ENCODE measurements at places on chromosomes 2 and 18.

DNA sequence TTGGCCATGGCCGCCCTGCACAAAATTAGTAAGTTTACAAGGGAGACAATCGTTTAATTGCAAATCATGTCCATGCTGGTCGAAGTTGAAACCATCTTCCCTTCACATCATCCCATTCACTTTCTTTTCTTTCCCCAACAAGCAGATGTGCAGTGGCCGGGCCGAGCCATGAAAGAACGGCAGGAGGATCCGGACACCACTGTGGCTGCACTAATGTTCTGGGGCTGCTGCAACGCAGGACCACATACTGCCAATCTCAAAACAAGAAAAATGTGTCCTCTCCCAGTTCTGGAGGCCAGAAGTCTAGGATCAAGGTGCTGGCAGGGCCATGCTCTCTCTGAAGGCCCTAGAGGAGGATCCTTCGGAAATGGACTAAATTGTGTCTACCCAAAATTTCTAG, 227.4 kb upstream of the MYT1L start:
- no peak for DNase-seq

- DNase-seq: no peak
These were observed 40.9 kb downstream of the SCN9A start for GRCh38 chr2:166334805-166335204.

- DNase-seq: no peak
These were observed 143.9 kb upstream of the CREB1 start for GRCh38 chr2:207385903-207386302.

GRCh38 chr2:204282081-204282480, 263.2 kb upstream of the PARD3B start:
- no peak for DNase-seq

GRCh38 chr18:23964282-23965238, 50.0 kb upstream of the TTC39C start:
- DNase-seq: no peak

DNA sequence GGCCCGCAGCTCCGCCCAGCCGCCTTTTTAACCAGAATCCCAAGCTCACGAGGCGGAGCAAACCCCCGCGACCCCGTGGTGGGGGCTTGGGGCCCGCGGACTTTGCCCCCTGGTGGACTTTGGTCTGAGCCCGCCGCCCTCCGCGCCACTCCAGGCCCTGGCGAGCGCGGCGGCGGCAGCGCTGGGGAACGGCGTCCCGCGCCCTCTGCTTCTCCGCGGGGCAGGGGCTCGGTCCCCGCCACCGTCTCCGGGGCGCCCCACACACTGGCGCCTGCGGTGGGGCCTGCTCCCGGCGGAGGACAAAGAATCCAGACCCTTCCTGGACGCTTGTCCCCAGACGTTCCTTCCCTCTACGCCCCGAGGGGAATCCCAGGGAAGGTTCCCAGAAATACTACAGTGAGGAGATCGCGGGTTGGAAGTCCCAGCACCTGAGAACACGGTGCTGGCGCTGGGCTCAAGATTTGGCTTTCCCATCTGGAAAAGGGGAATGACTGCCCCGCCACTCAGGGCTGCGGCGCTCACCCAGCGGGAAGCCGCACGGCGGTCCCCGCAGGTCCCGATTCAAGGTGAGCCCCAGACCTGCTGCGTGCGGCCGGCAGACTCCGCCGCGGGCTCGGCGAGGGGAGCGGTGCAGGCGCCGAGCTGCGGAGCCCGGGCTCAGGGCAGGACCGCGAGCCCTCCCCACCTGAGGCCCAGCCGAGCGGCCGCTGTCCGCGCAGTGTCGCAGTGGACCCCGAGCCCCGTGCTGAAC, at the start of gene HAAO:
Gene HAAO (minus strand): TSS at position 1 of the 751 bp plus-strand sequence. CDS start 47 bp downstream, outside the sequence.
- no peak for DNase-seq

DNA sequence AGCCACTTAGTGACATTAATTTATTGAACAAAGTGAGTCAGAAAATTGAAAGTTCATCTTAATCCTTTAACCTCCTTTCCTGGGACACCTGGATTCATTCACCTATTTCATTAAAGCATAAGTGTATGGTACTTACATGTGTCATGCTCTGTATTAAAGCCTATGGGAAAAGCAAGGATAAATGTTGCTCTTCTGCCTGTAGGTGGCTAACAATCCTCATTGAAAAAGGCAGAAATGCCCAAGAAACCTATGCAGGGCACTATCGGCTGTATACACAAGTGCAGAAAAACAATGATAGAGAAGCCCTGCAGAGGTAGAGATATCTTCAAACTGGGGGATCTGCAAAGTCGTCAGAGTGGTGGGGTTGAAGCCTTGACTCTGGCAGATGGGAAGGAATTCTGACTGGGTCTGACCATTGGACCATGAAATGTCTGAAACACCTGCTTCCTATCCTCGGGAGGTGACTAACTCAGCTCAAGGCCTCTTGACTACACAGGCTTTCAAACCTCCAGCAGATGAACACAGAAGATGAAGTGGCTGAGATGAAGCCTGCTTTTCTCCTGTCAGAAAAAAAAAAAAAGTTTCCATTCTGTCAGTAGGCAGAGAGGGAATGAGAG, 83.1 kb downstream of the DCC start:
- no peak for DNase-seq

GRCh38 chr2:133360882-133361281, 207.4 kb downstream of the NCKAP5 start:
- DNase-seq: no peak

- DNase-seq: no peak
These were observed 224.0 kb upstream of the KCNH7 start for GRCh38 chr2:163062524-163062923.

GRCh38 chr2:233189025-233189424, 62.4 kb upstream of the ATG16L1 start:
- DNase-seq: no peak

DNA sequence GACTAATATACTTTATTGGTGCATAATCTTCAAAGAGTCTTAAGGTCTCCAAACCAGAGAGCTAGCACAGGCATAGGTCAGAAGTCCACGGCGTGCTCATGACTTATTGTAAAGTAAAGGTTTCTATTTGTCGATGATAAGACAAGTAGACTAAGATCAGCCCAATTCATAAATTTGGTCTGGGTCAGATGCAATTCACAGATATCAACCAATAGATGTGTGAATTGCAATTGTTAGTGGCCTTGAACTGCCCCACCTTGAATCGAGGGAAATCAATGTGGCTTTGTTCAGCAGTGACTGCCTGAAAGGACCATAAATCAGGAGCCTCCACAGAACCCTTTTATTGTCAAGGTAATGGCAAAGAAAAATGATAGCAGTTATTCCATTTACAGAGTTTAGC, 39.1 kb upstream of the CPS1 start:
- no peak for DNase-seq

DNA sequence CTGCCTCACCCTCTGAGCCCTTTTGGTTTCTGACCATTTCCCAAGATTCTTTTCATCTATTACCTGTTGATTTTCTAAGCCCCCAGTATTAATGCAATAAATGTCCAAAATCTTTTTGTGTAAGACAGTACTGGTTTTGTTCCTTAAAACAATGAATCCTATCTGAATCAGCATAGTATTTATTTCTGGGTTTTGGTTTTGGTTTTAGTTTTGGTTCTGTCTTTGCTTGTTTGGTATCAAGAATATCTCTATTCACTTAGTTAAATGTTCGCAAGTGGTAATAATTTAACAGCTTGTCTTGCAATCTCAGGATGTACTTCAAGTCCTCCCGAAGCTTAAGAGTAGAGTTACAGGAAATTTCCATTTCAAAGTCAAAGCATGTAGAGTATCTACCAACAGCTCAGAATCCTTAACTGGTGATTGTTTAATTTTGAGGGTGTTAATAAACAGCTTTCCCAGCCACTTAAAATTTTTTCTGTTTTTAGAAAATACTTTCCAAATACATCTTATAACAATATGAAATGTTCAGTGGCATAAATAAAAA, 67.7 kb upstream of the NEDD4L start:
- no peak for DNase-seq

DNA sequence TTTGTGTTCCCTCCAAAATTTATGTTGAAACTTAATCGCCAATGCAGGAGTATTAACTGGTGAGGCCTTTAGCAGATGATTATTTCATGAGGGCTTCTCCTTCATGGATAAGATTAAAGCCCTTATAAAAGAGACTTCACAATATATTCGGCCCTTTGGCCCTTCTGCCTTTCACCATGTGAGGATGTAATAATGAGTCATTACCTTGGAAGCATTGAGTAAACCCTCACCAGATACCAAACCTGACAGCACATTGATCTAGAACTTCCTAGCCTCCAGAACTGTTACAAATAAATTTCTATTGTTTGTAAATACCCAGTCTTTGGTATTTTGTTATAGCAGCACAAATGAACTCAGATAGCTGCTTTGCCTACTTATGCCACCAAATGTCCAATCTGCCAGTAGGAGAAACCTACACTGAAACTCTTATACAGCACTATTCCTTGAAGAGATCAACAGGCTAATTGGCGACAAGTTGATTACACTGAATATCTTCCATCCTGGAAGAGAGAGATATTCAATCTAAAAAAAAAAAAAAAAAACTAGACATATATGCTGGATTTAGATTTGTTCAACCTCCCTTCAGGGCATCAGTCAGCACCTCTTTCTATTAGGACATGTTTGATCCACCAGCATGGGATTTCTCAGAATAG, 125.9 kb upstream of the COL5A2 start:
- DNase-seq: no peak

DNA sequence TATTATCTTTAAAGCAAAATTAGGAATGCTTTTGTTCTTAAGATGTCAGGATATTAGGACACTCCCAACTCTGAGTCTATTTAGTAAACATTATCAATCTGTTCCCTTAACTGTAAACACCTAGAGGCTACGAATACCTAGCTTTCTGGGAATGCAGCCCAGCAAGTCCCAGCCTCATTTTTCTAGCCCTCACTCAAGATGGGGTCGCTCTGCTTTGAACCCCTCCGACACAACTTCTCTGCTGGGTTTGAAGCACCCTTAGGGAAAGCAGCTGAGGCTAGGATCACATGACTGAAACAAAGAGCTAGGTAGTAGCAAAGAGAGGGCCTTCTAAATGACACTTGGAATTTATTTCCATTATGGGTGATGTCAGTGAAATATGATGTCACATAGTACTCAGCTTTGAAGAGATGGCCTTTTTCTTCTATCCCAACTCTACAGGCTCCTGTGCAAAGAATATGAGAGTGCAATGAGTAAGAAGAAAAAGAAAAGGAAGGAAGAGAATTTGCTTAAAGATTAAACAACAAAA, 114.7 kb downstream of the CSRNP3 start:
- no peak for DNase-seq

DNA sequence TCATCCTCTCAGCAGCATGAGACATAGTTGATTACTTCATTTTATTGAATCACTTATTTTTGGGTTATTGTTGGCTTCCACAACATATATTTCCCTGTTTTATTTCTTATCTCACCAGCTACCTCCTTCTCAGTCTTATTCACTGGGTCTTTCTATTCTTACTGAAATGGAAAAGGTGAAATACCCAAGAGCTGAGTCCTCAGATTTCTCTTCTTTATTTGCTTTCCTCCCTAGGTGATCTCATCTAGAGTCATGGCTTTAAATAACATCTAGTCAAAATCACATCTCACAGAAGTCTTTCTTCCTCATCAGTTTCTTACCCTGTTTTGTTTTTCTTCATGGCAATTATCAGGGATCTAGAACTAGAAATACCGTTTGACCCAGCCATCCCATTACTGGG, 105.0 kb upstream of the RBBP8 start:
- no peak for DNase-seq

DNA sequence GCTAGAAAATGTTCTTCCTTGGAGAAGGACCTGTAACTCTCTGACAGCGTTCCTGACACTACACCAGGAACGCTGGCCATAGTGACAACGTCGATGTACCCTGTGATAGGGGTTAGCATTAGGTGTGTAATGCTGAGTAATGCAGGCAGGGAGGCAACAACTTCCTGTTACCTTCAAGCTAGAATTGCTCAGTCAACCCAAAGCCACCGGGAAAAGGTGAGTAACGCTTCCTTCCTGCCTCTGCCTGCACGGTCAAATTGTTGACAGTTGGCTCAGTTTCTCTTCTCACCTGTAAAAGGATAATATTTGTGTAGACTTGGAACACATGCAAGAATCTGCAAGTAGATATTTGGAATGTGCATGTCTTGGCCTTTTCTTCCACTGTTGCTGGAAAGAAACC, 12.7 kb downstream of the FAM110C start:
- no peak for DNase-seq

GRCh38 chr2:128069769-128070168, 21.2 kb upstream of the UGGT1 start:
- no peak for DNase-seq

- DNase-seq: no peak
These were observed 194.7 kb downstream of the RAB3GAP1 start for GRCh38 chr2:135246711-135247270.

DNA sequence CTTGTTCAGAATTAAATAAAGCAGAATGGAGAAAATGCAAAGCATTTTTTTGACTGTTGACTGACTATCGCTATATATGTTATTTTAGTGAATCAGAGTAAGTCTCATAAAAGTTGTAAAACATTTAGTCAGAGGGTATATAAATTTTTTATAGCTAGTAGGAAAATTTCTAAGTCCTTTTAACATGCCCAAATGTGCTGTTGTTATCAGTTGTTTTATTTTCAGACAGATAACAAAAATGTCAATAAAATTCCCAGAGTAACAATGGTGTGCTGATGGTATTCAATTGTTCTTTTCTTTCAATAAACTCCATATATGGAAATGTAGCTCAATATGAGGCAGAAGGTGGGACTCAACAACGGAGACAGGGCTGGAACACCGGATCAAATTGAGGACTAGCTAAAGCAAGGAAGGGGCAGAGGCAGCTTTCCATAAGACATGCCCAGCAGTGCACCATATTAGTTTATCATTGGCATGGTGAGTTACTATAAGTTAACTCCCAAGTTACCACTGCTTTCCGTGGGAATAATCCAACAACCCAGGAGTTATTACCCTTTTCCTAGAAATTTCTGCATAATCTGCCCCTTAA, 26.6 kb downstream of the GULP1 start:
- DNase-seq: no peak

- no peak for DNase-seq
These were observed 50.8 kb downstream of the ATOH8 start for GRCh38 chr2:85804583-85804982.

All from AG09309 (cell line).